Activated T-cell treated with anti-CD3 and anti-CD28 coated beads, Interleukin-2, amount 50 U/mL, for 24 hours (primary cell): ENCODE measurements at places on chromosomes 7 and 10.
A peak's percentile ranks its signal among the peaks of the same experiment; 100 is the strongest.

DNA sequence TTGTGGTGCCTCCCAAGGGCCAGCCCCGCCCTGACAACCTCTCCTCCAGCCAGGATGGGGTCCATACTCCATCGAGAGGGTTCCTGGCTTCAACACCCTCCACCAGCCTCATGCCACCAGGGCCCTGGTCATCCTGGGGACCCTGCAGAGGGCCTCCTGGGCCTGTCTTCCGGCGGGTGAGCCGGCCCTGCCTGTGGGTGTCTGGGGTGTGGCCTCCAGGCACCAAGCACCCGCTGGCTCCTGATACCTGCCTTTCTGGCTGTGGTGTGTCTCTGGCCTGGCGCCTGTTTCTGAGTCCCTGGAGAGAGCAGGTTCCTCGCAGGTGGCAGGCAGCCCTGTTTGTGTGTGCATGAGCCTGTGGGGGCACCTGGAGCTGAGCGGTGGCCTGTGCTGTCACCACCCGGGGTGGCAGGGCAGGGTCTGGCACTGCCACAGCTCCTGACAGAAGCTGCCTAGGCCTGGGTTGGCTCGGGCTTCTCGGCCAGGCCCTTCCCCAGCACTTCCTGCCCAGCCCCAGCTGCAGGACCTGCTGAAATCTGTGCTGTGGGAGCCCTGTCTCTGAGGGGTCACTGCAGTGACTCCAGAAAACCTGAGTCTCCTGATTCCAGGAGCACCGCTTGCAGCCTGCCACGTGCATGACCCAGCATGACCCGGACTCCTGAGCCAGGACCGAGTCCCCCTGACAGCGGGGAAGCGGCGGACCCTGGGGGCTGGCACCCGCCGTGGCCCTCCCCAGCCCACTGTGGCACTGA lies 18.4 kb downstream of the ADAM8 start:
- peak overlapping the region; percentile 55 for H3K4me3 ChIP-seq
- H3K4me1 ChIP-seq: peaks cover 54% of the 10 kb centered on the region
- peaks cover 9% of the 10 kb centered on the region for H3K36me3 ChIP-seq
- peak overlapping the region; percentile 88 for H3K27ac ChIP-seq
- DNase-seq: peak; percentile 71

DNA sequence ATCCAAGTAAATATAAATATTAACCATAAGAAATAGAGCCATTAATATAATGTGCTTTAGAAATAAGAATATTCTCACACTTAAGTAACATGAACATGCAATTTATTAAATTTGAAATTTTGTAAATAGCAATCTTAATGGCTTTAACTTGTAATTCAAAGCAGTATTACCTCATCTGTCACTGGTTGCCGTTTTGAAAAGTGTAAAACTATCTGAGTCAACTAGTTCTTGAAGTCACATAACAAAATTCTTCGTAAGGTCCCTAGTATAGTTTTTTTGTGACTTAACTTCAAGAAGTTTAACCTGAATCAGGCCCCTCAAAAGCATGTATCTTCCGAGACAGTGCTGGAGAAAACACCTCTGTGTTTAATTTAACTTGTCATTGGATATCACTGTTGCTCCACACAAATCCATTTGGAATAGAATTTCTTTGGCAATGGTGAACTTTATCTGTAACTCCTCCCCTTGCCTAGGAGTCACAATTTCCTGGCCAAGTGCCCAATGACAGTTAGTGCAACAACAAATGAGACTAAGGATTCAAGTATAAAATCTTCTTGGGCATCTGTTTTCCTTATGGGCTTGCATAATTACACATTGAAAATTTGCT lies 47.1 kb downstream of the NT5C2 start:
- H3K36me3 ChIP-seq: peaks cover 54% of the 10 kb centered on the region
- DNase-seq: no peak
- no peak overlapping the region for H3K27ac ChIP-seq
- H3K27me3 ChIP-seq: no peaks in the 10 kb centered on the region
- peaks cover 9% of the 10 kb centered on the region for H3K4me1 ChIP-seq

- DNase-seq: no peak
- H3K36me3 ChIP-seq: no peaks in the 10 kb centered on the region
- H3K4me3 ChIP-seq: no peak overlapping the region
- no peaks in the 10 kb centered on the region for H3K4me1 ChIP-seq
- no peak overlapping the region for H3K27ac ChIP-seq
These were observed 113.6 kb upstream of the PCLO start for GRCh38 chr7:83276250-83276649.

- H3K27ac ChIP-seq: no peak overlapping the region
- H3K36me3 ChIP-seq: no peaks in the 10 kb centered on the region
- H3K4me3 ChIP-seq: no peak overlapping the region
- H3K4me1 ChIP-seq: no peaks in the 10 kb centered on the region
- no peaks in the 10 kb centered on the region for H3K27me3 ChIP-seq
- DNase-seq: no peak
These were observed 150.4 kb upstream of the FEZF1 start for GRCh38 chr7:122454776-122455507.

DNA sequence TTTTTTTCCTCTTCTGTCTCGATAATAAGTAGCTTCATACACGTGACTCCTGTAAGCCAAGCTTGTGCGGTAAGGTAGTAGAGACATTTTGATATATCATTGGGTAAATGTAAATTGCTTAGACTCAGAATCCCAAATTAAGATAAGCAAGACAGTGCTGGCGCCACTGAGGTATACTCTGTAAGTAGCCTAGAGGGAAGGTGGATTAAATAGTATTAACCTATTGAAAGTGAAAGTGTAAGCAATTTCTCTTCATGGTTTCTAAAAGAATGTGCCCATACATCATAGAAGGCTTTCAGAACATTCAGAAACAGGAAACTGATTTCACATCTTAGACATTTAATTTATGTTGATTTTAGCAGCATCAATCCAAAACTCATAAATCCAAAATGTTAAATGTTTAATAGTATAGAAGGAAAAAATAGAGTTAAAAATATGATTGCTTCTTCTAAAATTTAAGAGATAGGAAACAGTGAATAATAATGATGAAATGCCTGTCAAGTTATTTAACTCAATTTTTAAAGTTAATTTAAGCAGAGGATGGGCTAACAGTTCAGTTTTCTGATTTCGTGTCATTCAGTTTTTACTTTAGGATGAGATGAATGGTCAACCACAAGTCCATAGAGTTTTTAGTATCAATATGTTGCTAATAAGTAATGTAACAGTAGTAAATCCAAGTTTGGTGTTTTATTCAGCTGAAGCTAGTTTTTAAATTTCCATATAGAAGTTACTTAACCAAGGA lies 36.8 kb downstream of the LRRC72 start:
- no peak for DNase-seq
- H3K27ac ChIP-seq: peak overlapping the region; percentile 88
- H3K36me3 ChIP-seq: no peaks in the 10 kb centered on the region
- H3K27me3 ChIP-seq: peaks cover under 1% of the 10 kb centered on the region
- peaks cover 24% of the 10 kb centered on the region for H3K4me1 ChIP-seq
- peak overlapping the region; percentile 52 for H3K4me3 ChIP-seq

- no peak overlapping the region for H3K4me3 ChIP-seq
These were observed 45.6 kb downstream of the SORCS1 start for GRCh38 chr10:107118866-107119265.

DNA sequence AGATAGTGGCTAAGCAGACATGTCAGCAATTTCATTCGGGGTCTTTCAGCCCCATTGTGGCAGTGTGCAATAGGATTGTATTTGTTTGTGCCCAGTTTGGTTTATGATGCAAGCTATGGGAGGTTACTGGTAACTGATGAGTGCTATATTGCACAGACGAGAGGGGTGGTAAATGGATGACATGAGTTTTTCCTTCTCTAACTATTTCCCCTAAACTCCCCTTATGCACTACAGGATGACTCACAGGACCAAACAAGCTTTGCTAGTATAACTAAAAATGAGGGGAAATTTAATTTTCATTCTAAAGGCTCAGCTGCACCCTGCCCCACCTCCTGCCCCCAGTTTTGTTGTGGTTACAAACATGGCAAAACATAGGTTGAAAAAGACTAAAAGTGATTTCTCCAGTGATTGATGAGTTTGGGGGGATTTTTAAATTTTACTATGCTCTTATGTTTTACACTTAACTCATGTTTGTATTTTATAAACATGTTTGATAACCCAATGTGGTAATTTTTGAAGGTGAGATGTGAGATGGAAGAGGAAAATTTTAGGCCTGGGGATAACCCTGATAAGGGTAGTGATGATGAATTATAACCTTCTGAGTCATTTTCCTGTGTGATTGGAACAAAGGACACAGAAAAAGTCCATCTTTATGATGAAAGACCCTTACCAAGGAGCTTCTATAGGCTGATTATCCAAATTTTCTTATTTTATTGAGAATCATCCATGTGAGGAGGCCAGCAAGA lies 60.8 kb upstream of the NAMPT start:
- peak overlapping the region; percentile 73 for H3K4me3 ChIP-seq
- peaks cover under 1% of the 10 kb centered on the region for H3K27me3 ChIP-seq
- H3K36me3 ChIP-seq: peaks cover 67% of the 10 kb centered on the region

DNA sequence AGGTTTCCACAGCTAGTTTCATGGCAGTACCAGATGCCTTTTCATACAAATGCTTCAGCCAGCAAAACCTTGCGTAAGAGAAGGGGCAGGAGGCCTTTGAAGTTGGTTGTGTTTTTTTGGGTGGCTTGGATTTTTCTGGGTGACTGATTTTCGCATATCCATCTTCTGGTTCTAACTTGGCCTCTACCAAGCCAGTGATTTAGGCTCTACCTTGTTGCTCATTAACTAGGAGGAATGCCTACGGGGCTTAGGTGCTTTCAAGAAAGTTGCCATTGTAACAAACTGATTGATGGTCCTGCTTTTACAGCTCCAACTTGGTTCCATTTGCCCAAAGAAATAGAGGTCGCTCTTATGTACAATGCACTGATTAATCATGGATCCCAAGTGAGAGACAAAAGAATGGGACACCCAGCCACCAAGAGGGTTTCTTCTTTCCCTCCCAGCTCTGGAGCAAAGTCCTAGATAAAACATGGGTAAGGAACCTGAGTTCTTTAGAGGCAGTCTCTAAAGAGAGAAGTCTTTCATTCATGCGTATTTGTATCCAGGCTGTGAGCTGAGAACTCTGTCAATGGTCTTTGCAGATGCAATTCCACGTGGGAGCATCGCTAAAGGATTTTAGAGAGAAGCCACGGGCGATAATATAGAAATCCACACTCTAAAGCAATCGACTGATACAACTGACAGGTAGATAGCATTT lies 92.1 kb upstream of the FGFR2 start:
- no peak overlapping the region for H3K27ac ChIP-seq
- H3K36me3 ChIP-seq: no peaks in the 10 kb centered on the region
- DNase-seq: no peak
- peaks cover 2% of the 10 kb centered on the region for H3K27me3 ChIP-seq
- no peaks in the 10 kb centered on the region for H3K4me1 ChIP-seq
- no peak overlapping the region for H3K4me3 ChIP-seq

DNA sequence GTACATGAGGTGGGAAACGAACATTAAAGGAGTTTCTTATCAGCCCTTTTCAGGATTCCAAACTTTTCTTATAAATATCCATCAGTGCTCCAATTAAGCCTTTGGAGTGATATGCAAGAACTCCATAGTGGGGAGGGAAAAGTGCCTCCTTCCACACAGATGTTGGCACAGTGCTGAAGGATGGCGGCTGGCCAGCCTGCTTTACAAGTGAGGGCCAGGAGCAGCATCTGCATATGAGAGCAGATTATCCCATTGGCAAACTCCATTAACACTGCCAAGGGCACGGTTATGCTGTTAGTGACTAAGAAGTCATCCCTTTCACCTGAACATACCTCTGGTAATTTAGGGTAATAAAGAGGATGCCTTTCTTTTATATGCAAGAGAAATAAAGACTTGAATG lies 543.1 kb downstream of the CNTNAP2 start:
- H3K36me3 ChIP-seq: no peaks in the 10 kb centered on the region
- DNase-seq: no peak

DNA sequence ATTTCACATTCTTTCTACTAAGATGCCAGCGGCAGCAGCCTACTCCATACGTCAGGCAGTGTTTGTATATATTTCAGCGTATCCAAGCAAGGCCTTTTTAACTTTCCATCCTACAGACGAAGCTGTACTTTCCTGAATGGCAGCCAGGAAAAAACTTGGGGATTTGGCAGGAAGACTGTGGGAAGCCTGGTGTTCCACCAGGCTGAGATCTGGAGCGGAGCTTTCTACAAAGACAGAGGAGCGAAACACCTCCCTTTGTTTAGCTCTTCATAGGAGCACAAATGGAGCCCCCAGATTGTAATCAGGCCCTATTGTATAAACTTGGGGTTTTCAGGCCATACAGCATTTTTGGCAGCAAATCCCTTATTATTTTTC lies 143.8 kb downstream of the TES start:
- DNase-seq: no peak
- no peaks in the 10 kb centered on the region for H3K36me3 ChIP-seq
- peaks cover 15% of the 10 kb centered on the region for H3K27me3 ChIP-seq
- no peaks in the 10 kb centered on the region for H3K4me1 ChIP-seq
- no peak overlapping the region for H3K4me3 ChIP-seq

- H3K27me3 ChIP-seq: no peaks in the 10 kb centered on the region
- H3K36me3 ChIP-seq: no peaks in the 10 kb centered on the region
- no peak overlapping the region for H3K4me3 ChIP-seq
- peaks cover 8% of the 10 kb centered on the region for H3K4me1 ChIP-seq
These were observed 16.5 kb upstream of the ARL4A start for GRCh38 chr7:12670743-12671520.

DNA sequence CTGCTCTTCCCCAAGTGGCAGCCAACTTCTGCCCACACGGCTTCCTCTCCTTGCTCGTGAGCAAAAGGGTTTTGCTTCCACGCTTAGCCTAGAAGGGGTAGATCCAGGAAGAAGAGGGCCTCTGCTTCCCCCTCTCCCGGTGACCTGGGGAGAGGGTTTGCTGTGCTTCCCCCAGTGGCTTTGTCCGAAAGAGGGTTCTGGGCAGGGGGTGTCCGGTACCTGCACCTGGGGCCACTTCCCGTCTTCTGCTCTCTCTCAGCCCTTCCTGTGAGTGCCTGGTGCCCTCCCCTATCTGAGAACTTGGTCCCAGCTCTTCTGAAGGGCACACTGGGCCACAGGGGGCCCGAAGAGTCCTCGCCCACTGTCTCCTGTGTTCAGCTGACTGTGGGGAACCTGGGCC lies 11.3 kb downstream of the JAKMIP3 start:
- DNase-seq: no peak
- peaks cover 17% of the 10 kb centered on the region for H3K27me3 ChIP-seq
- H3K4me1 ChIP-seq: no peaks in the 10 kb centered on the region
- no peak overlapping the region for H3K27ac ChIP-seq
- H3K36me3 ChIP-seq: no peaks in the 10 kb centered on the region

DNA sequence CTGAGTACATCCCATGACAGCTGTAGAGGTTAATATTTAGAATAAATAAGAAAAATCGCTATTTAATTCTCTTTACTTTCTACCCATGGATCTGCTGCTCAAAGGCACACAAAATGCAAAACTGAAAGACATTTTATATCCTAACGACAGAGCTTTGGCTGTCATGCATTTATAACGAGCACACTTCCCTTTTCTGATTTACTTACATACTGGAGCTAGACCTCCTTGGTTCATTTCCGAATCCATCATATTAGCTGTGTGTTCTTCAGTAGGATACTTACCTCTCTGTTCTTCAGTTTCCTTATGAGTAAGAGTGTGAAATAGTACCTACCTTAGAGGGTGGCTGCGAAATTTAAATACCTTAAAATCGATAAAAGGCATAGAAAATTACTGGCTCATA lies 10.9 kb downstream of the CALCR start:
- H3K27ac ChIP-seq: no peak overlapping the region
- no peaks in the 10 kb centered on the region for H3K36me3 ChIP-seq
- H3K27me3 ChIP-seq: peaks cover 17% of the 10 kb centered on the region
- no peak for DNase-seq
- H3K4me1 ChIP-seq: no peaks in the 10 kb centered on the region
